ENCODE measurements at places on chromosomes 2 and 18.

DNA sequence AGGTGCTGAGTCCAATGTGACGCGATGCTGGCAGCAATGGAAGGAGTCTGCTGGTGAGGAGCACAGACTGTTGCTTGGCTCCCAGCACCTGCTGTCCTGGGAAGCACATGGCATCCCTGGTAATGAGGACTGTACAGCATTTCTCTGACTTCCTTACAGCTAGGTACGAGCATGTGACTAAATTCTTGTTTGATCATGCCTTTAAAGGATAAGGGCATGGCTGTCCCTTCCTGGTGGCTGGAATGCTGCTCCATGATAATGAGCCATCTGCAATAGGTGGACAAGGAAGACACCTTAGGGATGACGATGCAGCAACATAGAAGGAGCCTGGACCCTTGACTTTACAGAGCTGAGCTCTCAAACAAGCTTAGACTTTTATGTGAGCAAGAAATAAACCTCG is 278.0 kb upstream of the SPRED2 start:
- DNase-seq = no peak

- no peak for DNase-seq
These were observed 57.5 kb downstream of the NOL10 start for GRCh38 chr2:10632230-10632629.

- DNase-seq = no peak
These were observed 73.6 kb upstream of the RND3 start for GRCh38 chr2:150561076-150561475.

- DNase-seq = no peak
These were observed 430.6 kb upstream of the ID2 start for GRCh38 chr2:8251291-8251690.

GRCh38 chr2:192139813-192140212 is 54.9 kb downstream of the TMEFF2 start:
- no peak for DNase-seq

DNA sequence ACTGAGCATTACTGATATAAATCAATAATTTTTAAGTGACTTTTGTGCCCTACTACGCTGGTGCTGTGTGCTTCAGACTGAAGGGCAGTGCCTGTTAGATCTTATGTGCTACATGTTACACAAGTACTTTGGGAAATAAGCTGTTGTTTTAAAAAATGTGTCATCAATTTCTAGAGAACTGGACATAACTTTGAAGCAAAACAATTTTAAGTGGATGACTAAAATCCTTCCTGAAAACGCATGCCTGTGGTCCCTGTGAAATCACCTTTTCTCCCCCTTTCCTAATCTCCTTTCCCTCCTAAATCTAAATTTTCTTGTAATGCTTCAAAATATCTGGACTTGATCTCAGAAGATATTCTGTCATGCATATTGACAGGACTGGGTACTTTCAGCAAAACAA is 7.1 kb upstream of the IL1RL1 start:
- DNase-seq = no peak

- no peak for DNase-seq
These were observed 91.5 kb upstream of the HS6ST1 start for GRCh38 chr2:128410035-128410757.

DNA sequence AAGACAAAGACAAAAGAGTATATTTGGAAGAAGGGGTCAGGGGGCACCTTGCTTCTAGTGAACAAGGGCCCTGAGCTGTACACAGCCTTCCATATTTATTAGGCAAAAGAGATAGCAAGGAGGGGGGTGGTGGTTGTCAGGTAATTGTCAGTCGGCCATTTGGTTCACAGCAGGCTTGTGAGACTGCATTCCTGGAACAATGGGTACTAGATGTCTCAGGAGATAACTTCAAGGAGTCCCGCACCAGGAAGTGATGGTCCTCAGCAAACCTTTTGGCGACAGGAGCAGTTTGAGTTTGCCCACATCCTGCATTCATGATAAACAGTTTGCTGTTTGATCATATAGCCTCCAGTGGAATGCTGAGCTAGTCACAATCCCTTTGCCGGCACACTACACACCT is 376.4 kb upstream of the RAB12 start:
- no peak for DNase-seq

- no peak for DNase-seq
These were observed 263.3 kb downstream of the MYCN start for GRCh38 chr2:16203691-16204090.

GRCh38 chr2:219511547-219512325 is 2.5 kb upstream of the ASIC4 start:
- no peak for DNase-seq

- DNase-seq = peak; percentile 32
These were observed 17.3 kb downstream of the PTPN18 start for GRCh38 chr2:130372833-130373807.

- no peak for DNase-seq
These were observed 12.7 kb downstream of the THOC1 start for GRCh38 chr18:255171-255570.

DNA sequence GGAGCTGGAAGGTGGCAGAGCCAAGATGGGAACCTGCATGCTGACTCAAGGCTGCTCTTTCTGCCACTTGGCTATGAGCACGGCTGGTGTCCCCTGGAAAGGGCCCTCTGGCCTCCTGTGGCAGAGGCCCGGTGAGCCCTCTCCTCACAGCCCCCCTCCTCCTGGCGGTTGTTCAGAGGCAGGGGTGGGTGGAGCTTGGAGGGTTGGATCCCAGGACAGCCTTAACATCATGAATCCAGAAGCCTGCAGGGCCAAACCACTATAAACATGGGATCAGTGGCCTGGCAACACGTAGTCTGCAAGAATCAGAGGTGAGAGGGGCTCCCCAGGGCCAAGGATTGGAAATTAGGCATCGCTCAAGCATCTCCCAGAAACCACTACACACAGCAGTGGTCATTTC is 48.5 kb upstream of the LOXHD1 start:
- no peak for DNase-seq

DNA sequence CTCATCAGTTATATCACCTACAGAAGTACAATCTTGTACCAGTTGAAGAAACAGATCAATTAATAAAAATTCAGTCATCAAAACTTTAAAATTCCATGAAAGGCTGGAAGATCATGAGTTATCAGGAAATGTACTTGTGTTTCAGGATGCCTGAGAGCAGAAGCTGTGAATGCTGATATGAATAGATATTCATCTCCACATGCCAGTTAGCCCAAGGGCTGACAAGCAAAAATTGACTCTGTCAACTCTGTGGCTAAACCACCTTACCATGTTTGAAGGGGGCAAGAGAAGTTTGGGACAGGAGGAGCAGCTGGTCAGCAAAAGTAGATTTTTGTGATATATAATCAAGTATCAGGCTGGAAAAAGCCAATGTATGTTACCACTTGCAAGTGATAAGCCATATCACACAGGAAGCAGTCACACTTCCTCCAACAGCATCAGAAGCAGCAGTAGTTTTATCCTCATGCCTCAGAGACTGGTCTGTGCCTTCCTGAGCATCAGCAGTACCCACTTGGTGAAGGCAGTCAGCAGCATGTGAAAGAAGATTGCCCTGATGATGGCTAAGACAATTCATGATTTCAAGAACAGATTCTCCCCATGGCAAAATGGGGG is 328.2 kb upstream of the CNTNAP5 start:
- DNase-seq = no peak

GRCh38 chr2:218125095-218125494 is 733 bp upstream of the CXCR2 start:
- DNase-seq = no peak

DNA sequence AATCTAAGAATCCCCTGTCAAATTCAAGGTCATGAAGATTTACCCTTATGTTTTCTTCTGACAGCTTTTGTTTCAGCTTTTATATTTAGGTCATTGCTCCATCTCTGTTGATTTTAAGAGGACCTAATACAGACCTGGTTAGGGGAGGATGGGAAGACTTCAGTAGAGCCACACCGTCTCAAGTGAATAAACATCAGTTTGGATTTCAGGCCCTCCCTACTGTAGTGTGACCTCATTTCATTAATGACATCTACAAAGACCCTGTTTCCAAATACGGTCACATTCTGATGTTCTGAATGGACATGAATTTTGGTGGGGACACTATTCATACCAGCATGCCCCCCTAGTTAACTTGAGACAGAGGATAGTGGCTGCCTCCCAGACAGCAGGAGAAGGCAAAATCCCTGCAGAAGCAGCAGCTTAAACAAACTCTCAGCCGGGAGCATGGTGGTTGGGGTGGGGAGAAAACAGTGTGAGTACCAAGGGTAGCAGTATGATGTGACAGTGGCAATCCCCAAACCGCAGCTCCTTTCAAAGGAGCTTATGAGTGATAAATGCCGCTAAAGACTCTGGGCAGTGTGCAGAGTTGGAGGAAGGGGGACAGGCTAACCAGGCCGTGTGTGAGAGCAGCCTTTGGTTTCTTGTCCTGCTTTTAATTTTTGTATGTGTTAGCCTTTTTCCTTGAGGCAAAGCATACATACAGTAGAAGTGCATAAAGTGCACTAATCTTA is 65.9 kb upstream of the TNP1 start:
- DNase-seq = no peak

- no peak for DNase-seq
These were observed 11.5 kb upstream of the D2HGDH start for GRCh38 chr2:241722896-241723454.

GRCh38 chr2:241870611-241871537 is 1.3 kb downstream of the RTP5 start:
- no peak for DNase-seq

DNA sequence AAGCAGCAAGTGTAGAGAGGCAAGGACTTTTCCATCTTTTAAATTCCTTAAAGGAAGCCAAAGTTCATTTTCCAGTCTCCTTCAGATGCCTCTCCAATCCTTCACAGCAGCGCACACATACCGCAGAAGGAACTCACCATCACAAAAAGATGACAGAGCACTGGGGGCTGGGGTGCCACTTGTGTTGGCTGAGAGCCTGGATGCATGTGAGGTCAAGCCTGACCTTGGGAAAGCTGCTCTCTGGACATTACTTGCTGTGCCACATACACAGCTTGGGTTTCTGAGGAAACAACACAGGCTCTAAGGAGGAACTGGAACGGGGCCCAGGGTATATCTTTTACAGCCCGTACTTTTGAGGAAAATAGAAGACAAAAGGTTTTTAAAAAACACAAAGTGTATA is 364.3 kb upstream of the MEX3C start:
- no peak for DNase-seq

- DNase-seq = no peak
These were observed 34.4 kb upstream of the GALNT1 start for GRCh38 chr18:35547008-35547605.

- no peak for DNase-seq
These were observed 148.0 kb downstream of the GALR1 start for GRCh38 chr18:77397617-77398016.

GRCh38 chr2:224412141-224413015 is 10.5 kb upstream of the FAM124B start:
- no peak for DNase-seq

- peak; percentile 78 for DNase-seq
These were observed 9.3 kb upstream of the LRRC30 start for GRCh38 chr18:7221424-7222155.

DNA sequence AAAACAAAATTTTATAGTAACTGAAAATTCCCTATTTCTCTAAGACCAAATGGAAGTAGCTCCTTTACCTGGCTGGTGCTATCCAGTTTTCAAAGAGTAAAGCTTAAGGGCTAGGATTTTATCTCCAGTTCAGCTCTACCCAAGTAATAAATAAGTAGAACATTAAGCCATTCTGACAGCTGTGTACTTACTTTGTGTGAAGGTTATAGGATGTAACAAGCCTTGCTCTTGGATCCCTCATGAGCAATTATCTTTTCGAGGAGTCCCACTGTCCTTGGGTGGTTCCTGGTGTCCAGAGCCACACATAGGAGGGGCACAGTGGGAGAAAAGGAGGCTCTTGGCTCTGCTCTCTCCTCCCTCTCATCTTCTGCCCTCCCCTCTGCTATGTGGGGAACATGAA is 45.5 kb downstream of the KIF5C start:
- no peak for DNase-seq

DNA sequence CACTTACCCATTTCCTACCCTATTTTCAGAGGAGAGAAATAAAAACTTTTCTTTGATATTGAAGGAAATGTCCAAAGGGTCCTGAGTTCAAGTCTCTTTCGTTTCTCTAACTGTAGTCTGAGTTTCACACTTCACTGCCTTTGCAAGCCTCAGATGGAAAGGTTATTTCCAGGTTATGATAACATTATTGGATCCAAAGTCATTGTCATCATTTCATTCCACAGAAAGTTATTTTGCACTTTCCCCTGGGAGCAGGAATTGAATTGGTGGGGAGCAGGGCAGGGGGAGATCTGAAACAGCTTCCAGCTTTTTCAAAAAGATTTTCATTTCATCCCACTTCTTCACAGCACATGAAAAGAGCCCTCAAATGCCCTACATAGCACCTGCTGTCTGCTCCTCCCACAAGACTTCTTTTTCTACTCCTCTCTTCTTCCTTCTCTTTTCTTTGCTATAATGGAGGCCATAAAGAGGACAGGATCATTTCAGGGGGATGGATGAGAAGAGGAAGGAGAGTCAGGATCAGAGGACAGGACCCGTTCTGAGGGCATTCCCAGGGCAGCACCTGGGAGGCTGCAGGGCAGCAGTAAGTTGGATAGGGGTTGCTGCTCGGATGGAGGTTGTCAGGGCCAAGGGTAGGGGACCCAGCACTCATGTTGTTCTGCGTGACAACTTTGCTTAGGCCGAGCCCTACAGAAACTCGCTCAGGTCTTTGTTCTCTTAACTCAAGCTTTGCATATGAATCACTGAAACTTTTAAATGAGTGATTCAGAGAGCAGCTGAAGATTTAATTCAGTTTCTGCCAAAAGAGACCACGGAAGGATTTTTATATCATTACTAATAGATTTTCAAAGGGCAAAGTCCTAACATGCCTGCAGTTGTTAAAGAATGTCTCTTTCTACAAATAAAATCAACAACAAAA is 11.4 kb upstream of the GALNT5 start:
- DNase-seq = peak; percentile 62

DNA sequence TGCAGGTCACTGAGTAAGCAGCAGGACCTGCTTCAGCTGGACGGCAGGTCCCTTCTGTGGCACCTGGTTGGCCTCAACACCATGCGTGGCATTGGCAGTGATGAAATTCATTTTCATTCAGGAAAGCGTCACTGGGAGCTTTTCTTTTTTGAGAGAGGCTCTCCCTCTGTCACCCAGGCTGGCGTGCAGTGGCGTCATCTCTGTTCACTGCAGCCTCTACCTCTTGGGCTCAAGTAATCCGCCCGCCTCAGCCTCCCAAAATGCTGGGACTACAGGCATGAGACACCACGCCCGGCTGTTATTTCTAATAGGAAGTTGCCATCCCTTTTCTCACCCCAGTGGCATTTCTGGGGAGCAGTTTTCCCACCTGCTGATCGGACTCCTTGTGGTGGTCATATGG is 39.3 kb downstream of the NCK2 start:
- no peak for DNase-seq
